ENCODE measurements at places on chromosomes 2 and 18.

DNA sequence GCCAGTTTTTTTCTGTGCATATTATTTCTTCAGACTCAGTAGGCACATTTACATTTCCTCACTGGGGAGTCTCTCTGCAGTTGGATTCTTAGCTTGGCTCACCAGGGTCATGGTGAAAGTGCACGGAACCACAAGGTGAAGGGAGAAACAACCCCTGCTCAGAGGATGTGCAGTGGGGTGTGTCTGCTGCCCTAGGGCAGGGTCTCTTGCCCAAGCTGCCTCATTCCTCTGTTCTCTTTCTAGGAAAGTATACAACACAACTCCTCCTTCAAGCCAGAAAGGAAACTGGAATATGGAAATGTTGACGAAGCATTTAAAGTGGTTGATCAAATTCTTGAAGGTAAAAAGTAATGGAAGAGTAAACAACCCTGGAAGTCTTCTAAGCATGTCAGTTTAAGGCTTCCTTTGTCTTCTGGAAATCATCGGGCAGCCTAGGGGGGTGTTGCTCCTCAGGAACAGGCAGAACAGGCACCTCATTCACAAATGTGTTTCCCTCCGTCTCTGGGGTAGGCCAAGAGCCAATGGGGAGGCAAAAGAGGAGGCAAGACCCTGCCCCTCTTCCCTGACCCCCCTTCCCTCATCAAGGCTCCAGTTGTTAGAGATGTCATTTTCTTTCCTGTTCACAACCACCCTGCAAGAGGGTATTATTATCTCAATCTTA is 41.4 kb downstream of the AOX1 start:
- DNase-seq = no peak

GRCh38 chr18:24446453-24446852 is 14.0 kb upstream of the HRH4 start:
- DNase-seq = no peak

DNA sequence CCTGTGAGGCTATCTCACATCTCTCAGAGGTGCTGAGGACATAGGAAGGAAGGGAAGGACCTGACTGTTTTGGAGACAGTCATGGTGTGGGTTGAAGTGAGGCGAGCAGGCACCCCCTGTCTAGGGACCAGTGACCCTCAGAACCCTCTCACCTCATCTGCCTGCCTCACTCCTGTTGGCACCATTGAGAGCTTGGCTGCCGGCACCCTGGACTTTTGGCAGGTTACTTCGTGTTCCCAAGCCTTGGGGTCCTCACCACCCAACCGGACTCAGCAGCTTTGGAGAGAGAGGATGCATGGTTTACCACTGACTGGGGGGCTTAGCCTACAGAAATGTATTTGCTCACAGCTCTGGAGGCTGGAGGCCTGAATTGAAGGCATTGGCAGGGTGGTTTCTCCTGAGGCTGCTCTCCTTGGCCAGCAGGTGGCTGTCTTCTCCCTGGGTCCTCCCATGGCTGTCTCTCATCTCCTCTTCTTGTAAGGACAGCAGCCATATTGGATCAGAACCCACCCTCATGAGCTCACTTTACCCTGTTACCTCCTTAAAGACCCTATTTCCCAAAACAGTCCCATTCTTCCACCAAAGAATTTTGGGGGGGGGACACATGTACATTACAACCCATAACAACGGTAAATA is 142.0 kb downstream of the TSN start:
- DNase-seq = no peak

GRCh38 chr18:55247032-55247431 is 287.8 kb upstream of the CCDC68 start:
- no peak for DNase-seq

DNA sequence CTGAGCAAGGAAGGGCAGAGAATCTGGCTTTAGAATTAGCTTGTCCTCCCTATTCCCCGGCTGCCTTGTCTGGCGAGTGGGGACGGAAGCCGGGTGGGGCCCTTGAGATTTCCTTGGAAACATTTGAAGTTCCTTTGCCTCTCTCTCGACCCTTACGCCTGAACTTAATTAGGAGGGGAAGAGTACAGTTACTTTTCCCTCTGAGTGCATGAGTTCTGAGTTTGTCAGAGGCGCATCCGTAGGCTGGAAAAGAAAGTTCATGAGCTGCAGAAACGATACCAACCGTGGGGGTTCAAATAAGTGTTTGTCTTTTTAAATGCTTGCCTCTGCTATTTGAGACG is 468 bp downstream of the PIKFYVE start:
- no peak for DNase-seq

GRCh38 chr2:96493072-96493471 is 12.1 kb downstream of the NEURL3 start:
- DNase-seq = no peak

GRCh38 chr18:13448335-13448795 is 229.8 kb downstream of the LDLRAD4 start:
- DNase-seq = no peak

- no peak for DNase-seq
Measured at GRCh38 chr2:174336501-174337336, 2.0 kb downstream of the SP9 start.

GRCh38 chr2:191051825-191052778 is 38.1 kb upstream of the STAT1 start:
- DNase-seq = no peak

DNA sequence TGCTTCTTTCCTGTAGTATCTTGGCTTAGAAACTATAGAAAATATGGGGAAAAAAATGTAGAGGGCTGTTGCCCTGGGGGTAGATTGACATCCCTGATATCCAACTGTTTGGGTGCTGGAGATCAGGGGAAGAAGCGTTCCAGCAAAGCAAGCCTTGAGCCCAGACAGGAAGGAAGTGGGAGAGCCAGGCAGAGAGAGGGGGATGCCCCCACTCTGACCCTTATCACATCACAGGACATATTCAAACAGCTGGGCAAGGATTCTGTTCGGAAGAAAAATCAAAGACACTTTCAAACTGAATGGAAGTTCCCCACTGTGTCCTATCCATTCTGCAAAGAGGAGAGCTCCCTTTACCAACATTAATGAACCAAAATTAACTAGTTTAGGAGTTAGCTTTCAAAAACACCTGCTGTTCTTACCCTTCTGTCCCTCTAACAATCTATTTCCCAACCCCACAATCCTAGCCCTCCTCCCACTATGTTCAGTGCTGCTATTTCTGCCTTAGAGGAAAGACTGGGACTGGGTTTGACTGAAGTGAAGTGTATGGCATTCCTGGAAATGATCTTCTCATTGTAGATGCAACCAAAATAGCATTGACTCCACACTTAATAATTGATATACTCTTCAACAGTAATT is 16.9 kb upstream of the KCNG3 start:
- no peak for DNase-seq

- no peak for DNase-seq
Measured at GRCh38 chr2:40287195-40287594, 164.7 kb downstream of the SLC8A1 start.

DNA sequence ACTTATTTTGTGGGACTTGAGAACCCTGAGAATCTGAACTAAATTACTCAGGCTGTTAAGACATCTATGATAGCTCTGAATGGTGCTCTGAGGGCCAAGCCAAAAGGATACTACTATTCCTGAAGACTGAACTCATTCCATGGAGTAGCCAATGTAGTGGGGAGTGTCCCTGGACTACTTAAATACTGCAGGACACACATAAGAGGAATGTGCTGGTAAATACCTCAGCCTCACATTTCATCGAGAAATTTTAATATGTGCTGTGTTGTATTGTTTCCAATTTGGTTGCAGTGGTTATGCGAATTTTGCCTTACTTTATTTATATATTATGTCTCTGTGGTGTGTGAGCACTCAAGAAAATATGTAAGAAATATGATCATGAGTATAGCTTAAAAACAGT is 264.4 kb upstream of the FIGN start:
- DNase-seq = no peak

Measured in right lobe of liver (tissue), 6 donors.